MM.1S (cell line): ENCODE measurements at places on chromosomes 3 and 15.

DNA sequence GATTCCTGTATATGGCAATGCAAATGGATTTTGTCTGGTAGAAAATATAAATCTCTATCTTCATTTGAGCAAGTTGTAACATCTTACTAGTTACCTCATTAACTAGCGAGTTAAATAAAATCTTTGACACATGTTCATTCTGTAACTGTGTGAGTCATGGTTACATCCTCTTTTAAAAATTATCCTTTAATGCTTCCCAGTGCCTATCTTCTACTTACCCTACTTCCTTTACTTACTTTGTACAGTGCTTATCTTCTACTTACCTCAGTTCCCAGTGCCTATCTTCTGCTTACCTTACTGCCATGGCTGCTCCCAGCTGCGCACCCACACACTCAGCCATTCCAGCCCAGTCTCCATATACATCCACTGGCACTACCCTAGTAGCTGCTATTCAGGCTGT lies 71.9 kb upstream of the GOLGA8B start:
- no peak overlapping the region for H3K27ac ChIP-seq
- H3K4me1 ChIP-seq, result no peaks in the 10 kb centered on the region
- H3K4me3 ChIP-seq, result no peak overlapping the region
- no peak for DNase-seq

GRCh38 chr3:52086461-52086860 lies 30.1 kb upstream of the DUSP7 start:
- no peaks in the 10 kb centered on the region for H3K27me3 ChIP-seq
- no peaks in the 10 kb centered on the region for H3K4me1 ChIP-seq
- DNase-seq, result no peak
- H3K27ac ChIP-seq, result no peak overlapping the region
- H3K36me3 ChIP-seq, result no peaks in the 10 kb centered on the region
- no peak overlapping the region for H3K4me3 ChIP-seq

- peaks cover 10% of the 10 kb centered on the region; the same call in 1 of the 2 replicates for H3K4me1 ChIP-seq
- no peak overlapping the region for H3K4me3 ChIP-seq
- no peaks in the 10 kb centered on the region for H3K36me3 ChIP-seq
Measured at GRCh38 chr3:27080258-27080525, 289.0 kb downstream of the NEK10 start.

GRCh38 chr15:40875991-40876730 lies 2.1 kb upstream of the RHOV start:
- H3K27ac ChIP-seq, result no peak overlapping the region
- peaks cover 12% of the 10 kb centered on the region for H3K4me1 ChIP-seq
- H3K36me3 ChIP-seq, result no peaks in the 10 kb centered on the region
- no peak overlapping the region for H3K4me3 ChIP-seq
- H3K27me3 ChIP-seq, result no peaks in the 10 kb centered on the region

DNA sequence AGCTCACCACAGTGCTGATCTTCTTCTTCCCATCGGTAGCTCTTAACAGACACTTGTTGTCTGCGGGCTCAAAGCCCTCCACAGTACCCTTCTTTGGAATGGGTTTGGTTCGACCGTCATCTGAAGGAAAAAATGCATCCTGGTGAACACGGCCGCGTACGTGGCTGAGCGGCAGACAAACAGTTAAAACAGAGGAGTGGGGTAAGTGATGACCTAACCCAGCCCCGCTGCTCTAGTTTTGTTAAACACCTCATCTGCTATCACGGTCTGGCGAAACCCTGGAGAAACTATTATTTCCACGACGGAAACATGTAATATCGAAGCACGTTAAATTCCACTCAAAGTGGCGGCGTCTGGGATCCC lies 725 bp downstream of the SRP14 start:
- no peak for DNase-seq
- peaks cover 8% of the 10 kb centered on the region for H3K4me1 ChIP-seq
- H3K36me3 ChIP-seq, result peaks cover 25% of the 10 kb centered on the region
- no peaks in the 10 kb centered on the region for H3K27me3 ChIP-seq
- peak overlapping the region; percentile 67; the same call in 1 of the 2 replicates for H3K27ac ChIP-seq
- peak overlapping the region; percentile 90 for H3K4me3 ChIP-seq

DNA sequence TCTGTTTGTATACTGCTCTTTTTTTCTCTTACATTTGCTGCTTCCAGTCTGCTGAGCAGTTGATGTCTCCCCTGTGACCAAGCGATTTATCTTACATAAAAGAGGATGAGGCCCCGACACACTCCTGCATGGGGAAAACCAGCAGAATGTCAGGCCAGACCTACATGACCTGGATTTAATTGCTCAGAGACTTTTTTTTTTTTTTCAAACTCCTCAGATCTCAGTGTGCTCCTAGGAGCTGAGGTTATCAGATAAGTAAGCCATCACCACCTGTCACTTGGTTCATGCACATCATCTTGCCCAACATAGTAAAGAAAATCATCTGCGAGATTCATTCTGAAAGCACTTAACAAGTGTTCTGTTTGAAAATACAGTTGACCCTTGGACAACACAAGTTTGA lies 163.1 kb downstream of the PLCL2 start:
- no peak for DNase-seq
- H3K4me1 ChIP-seq, result no peaks in the 10 kb centered on the region
- no peak overlapping the region for H3K27ac ChIP-seq
- no peaks in the 10 kb centered on the region for H3K27me3 ChIP-seq
- no peak overlapping the region for H3K4me3 ChIP-seq

DNA sequence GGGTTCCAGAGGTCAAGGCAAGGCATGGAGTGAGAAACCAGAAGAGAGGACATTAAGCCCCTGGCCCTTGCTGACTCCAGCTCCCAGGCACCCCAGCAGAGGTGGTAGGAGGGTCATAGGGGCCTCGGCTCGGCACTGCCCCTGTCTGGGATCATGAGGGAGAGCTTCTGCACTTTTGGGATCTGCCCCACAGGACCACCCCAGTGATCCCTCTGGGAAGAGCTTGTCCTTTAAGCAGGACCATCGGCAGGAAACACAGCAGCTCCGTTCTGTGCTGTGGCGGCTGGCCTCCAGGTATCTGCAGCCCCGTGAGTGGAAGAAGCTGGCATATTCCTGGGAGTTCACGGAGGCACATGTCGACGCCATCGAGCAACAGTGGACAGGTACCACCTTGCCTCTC lies 35.5 kb downstream of the ANKDD1A start:
- DNase-seq, result no peak
- no peaks in the 10 kb centered on the region for H3K4me1 ChIP-seq
- H3K27me3 ChIP-seq, result no peaks in the 10 kb centered on the region
- H3K4me3 ChIP-seq, result no peak overlapping the region

- peak; percentile 11 for DNase-seq
- H3K27me3 ChIP-seq, result peaks cover 60% of the 10 kb centered on the region
- H3K4me1 ChIP-seq, result no peaks in the 10 kb centered on the region
- no peak overlapping the region for H3K27ac ChIP-seq
- H3K36me3 ChIP-seq, result no peaks in the 10 kb centered on the region
Measured at GRCh38 chr3:46883054-46883829, 5.7 kb downstream of the PTH1R start.

- no peaks in the 10 kb centered on the region for H3K4me1 ChIP-seq
- no peak overlapping the region for H3K4me3 ChIP-seq
- H3K27ac ChIP-seq, result no peak overlapping the region
- H3K36me3 ChIP-seq, result no peaks in the 10 kb centered on the region
Measured at GRCh38 chr3:101995371-101996046, 146.2 kb downstream of the NFKBIZ start.

DNA sequence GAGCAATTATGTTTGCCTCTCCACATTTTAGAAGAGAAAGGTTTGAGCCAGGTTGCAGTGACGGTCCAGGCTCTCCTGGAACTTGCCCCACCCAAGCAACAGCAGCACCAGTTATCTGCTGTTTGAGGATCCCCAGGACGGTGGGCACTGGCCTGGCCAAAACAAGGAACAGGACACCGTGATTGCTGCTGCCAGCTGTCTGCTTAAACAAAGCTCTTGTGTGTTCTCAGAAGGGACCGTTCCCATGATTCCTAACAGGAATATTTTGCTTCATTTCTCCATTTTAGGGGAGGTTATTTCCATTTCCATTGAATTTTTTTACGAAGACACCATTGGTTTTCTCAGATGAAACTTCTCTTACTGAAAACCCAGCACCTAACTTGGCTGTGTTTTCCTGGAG lies 66.4 kb upstream of the RPL35A start:
- no peak overlapping the region for H3K27ac ChIP-seq
- no peak for DNase-seq
- H3K36me3 ChIP-seq, result no peaks in the 10 kb centered on the region
- H3K27me3 ChIP-seq, result no peaks in the 10 kb centered on the region
- H3K4me1 ChIP-seq, result no peaks in the 10 kb centered on the region

- H3K4me3 ChIP-seq, result no peak overlapping the region
- H3K36me3 ChIP-seq, result no peaks in the 10 kb centered on the region
- no peaks in the 10 kb centered on the region for H3K4me1 ChIP-seq
Measured at GRCh38 chr15:94586099-94586498, 354.7 kb downstream of the MCTP2 start.

- H3K4me3 ChIP-seq, result peak overlapping the region; percentile 89
- no peak overlapping the region for H3K27ac ChIP-seq
- peak; percentile 49 for DNase-seq
- no peaks in the 10 kb centered on the region for H3K27me3 ChIP-seq
- H3K36me3 ChIP-seq, result no peaks in the 10 kb centered on the region
Measured at GRCh38 chr3:171459137-171459941, 866 bp downstream of the TNIK start.

DNA sequence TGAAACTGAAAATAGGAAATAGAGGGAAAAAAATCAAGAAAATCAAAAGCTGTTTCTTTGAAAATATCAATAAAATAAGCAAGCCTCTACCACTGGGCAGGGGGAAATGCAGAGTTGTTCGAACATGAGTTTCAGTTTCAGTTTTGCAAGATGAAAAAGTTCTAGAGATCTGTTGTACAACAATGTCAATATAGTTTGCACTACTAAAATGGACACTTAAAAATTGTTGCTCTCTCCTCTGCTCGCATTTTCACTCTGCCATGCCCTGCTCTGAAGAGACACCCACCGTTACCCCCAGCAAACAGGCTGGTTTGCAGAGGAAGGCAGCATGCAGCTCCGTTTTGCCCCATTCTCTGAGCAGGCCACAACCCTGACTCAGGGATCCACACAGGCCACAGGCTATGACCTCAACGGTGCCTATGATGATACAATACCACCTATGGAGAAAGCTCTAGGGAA lies 64.5 kb downstream of the ZNF148 start:
- peaks cover 18% of the 10 kb centered on the region; the same call in 1 of the 2 replicates for H3K4me1 ChIP-seq
- peak; percentile 70 for DNase-seq
- H3K27ac ChIP-seq, result peak overlapping the region; percentile 41; the same call in 1 of the 2 replicates
- H3K4me3 ChIP-seq, result peak overlapping the region; percentile 51
- no peaks in the 10 kb centered on the region; the same call in 1 of the 2 replicates for H3K36me3 ChIP-seq

DNA sequence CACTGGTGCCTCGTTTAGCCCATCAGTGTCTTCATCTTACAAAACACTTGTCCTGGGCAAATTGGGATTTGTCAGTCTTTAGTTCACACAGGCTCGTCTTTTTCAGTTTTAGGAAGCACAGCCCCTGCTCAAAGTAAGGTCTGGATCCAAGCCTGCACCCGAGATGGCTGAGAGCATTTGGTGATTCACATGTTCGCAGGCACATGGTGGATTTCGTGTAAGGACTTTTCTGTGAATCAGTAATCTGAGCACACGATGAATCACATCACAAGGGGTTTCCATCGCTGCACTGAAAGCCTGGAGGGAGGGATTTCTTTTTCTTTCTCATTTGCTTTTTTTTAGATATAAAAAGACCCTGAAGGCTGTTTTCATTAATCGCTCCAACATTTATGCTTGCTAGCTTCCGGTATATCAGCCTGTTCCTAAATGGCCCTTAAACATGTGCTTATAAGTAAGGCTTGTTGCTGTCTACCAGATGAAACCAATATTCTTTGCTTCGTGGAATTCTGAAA lies 435.6 kb upstream of the ATP10A start:
- no peak overlapping the region for H3K4me3 ChIP-seq
- H3K27me3 ChIP-seq, result no peaks in the 10 kb centered on the region
- H3K36me3 ChIP-seq, result no peaks in the 10 kb centered on the region
- H3K27ac ChIP-seq, result no peak overlapping the region
- no peaks in the 10 kb centered on the region for H3K4me1 ChIP-seq

DNA sequence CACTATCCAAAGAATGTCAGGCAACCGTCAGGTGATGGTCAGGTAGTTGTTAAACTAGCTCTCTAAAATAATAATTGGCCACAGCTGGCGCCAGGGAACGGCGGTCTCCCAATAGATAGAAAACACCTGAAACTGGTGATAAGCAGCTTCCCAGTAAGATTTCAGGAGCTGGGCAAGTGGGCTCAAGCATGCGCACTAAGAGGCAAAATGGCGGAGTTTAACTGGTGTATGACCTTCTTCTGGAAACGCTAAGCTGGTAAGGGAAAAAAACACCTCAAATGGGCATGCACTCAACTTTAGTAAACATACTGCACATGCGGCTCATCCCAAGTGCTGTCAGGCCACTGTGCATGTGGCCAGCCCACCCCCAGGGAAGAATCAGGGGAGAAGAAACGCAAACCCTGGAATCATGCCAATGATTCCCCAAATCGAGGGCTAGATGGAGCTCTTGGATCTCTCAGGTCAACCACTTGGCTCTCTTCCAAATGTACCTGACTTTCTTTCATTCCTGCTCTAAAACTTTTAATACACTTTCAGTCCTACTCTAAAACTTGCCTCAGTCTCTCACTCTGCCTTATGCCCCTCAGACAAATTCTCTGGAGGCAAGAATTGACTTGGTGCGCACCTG lies 195.0 kb downstream of the ZNF621 start:
- H3K4me1 ChIP-seq, result peaks cover 36% of the 10 kb centered on the region
- no peak overlapping the region for H3K27ac ChIP-seq
- no peaks in the 10 kb centered on the region for H3K36me3 ChIP-seq
- no peaks in the 10 kb centered on the region for H3K27me3 ChIP-seq

- H3K27me3 ChIP-seq, result no peaks in the 10 kb centered on the region
- no peaks in the 10 kb centered on the region for H3K36me3 ChIP-seq
- DNase-seq, result no peak
- no peak overlapping the region for H3K27ac ChIP-seq
- H3K4me1 ChIP-seq, result no peaks in the 10 kb centered on the region
Measured at GRCh38 chr3:67897351-67898336, 243.2 kb upstream of the SUCLG2 start.

DNA sequence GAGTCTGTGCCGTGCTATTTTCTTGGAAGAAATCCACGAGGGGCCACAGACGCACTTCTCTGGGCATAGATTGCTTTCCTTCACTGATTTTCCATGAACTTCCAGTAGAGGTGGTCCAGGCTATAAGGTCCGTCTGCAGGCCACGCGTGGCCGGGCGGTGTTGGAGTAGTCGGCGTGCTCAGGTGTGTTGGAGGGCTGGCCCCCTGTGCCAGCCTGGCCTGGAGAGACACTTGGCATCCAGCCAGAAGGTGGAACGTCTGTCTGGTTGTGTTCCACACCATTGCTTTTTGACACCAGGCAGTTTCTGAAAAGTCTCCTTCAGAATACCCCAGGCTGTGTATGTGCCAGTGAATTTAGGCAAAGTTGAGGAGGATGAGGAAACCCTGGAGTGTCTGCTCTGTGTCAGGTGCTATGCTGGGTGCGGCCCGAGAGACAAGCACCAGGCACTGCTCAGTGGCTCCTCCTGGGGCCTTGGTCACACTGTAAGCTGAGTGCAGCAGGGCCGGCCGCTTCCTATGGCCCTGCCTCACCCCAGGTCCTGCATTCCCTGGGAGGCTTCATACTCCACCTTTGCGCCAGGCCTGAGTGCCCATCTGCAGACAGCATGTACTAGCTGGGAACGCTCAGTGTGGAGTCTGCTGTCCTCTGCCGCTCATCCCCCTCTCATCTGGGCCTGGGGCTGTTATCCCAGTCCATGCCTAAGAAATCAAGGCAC lies 52.1 kb upstream of the TAMM41 start:
- H3K36me3 ChIP-seq, result no peaks in the 10 kb centered on the region
- H3K4me1 ChIP-seq, result no peaks in the 10 kb centered on the region; the same call in 1 of the 2 replicates
- DNase-seq, result no peak
- no peaks in the 10 kb centered on the region for H3K27me3 ChIP-seq

- H3K36me3 ChIP-seq, result no peaks in the 10 kb centered on the region; the same call in 1 of the 2 replicates
- H3K27ac ChIP-seq, result peak overlapping the region; percentile 2; the same call in 1 of the 2 replicates
- peaks cover 8% of the 10 kb centered on the region; the same call in 1 of the 2 replicates for H3K4me1 ChIP-seq
- H3K27me3 ChIP-seq, result no peaks in the 10 kb centered on the region
- no peak overlapping the region for H3K4me3 ChIP-seq
- DNase-seq, result peak; percentile 40
Measured at GRCh38 chr3:37054370-37054769, 61.1 kb downstream of the MLH1 start.
